Neuronal stem cell (in vitro differentiated cells): ENCODE measurements at places on chromosomes 7 and 10.

DNA sequence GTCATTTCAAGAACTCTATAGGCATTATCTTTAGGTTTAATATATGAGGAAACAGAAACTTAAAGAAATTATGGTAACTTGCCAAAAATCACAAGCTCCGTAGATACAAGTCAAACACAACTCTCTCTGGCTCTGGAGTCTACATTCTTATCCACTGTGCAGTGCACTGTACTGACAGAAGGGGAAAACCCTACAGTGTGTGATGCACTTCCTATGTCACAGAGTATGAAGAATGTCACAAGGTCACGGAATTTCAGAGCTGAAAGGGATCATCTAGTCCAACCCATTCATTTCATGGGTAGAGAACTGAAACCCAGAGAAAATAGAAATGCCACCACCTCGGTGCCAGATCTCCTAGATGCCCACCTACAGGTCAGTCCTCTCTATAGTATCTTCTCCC is 86.1 kb downstream of the LRRTM3 start:
- no peaks in the 10 kb centered on the region for H3K4me1 ChIP-seq
- no peaks in the 10 kb centered on the region for H3K36me3 ChIP-seq
- no peak overlapping the region for H3K4me3 ChIP-seq
- H3K27me3 ChIP-seq: no peaks in the 10 kb centered on the region
- H3K27ac ChIP-seq: no peak overlapping the region

- no peak for DNase-seq
- H3K36me3 ChIP-seq: peaks cover 3% of the 10 kb centered on the region
- no peaks in the 10 kb centered on the region for H3K4me1 ChIP-seq
- H3K27ac ChIP-seq: no peak overlapping the region
These were observed 62.6 kb downstream of the ADK start for GRCh38 chr10:74213571-74214162.

GRCh38 chr10:30986053-30986555 is 45.6 kb downstream of the ZNF438 start:
- no peaks in the 10 kb centered on the region for H3K36me3 ChIP-seq
- H3K4me3 ChIP-seq: no peak overlapping the region
- no peaks in the 10 kb centered on the region for H3K27me3 ChIP-seq
- H3K27ac ChIP-seq: no peak overlapping the region
- H3K4me1 ChIP-seq: no peaks in the 10 kb centered on the region

DNA sequence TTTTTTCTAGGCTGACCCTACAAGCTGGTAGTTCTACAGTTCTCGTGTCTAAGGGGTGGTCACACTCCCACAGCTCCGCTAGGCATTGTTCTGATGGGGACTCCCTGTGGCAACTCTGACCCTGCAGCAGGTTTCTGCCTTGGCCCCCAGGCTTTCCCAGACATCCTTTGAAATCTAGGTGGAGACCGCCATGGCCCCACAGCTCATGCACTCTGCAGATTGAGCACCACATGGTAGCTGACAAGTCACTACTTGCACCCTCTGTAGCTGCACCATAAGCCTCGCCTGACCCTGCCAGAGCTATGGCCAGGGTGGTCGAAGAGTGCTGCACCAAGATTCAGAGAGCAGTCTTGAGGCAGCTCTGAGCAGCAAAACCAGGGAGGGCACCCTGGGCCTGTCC is 275.6 kb downstream of the LHFPL3 start:
- no peak for DNase-seq
- H3K27ac ChIP-seq: no peak overlapping the region
- H3K36me3 ChIP-seq: no peaks in the 10 kb centered on the region
- H3K4me1 ChIP-seq: no peaks in the 10 kb centered on the region
- no peaks in the 10 kb centered on the region for H3K27me3 ChIP-seq

DNA sequence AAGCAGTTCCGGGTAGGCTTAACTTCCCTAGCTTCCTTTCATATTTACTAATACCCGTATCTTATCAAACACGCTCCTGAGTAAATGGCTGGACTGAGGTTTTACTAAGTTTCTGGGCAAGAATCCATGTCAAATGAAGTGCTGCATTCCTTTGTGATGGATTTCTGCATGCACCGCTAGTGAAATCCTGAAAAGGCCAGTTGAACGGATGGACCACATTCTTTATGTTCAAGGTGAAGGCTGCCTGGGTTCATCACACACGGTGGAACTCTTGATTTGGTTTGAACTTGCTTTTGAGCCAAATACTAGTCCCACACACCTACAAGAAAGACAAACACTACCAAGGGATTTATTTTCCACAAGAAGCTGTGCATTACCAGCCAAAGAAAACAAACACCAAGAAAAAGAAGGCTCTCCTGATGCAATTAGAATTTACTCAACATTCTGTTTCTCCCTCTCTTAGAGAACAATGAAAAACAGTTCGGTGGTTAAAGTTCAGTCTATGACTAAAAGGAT is 255.0 kb upstream of the SEMA3C start:
- H3K27ac ChIP-seq: no peak overlapping the region
- H3K27me3 ChIP-seq: no peaks in the 10 kb centered on the region
- no peaks in the 10 kb centered on the region for H3K36me3 ChIP-seq
- DNase-seq: no peak
- no peak overlapping the region for H3K4me3 ChIP-seq

GRCh38 chr7:5237286-5237685 is 45.5 kb upstream of the SLC29A4 start:
- no peak overlapping the region for H3K4me3 ChIP-seq
- peaks cover 4% of the 10 kb centered on the region for H3K36me3 ChIP-seq
- DNase-seq: no peak
- no peak overlapping the region for H3K27ac ChIP-seq

GRCh38 chr10:114974625-114975024 is 36.6 kb downstream of the TRUB1 start:
- H3K27ac ChIP-seq: no peak overlapping the region
- no peak for DNase-seq
- H3K4me3 ChIP-seq: no peak overlapping the region
- no peaks in the 10 kb centered on the region for H3K27me3 ChIP-seq
- H3K4me1 ChIP-seq: peaks cover 4% of the 10 kb centered on the region

GRCh38 chr7:96122746-96123145 is 199.2 kb downstream of the SLC25A13 start:
- H3K27me3 ChIP-seq: no peaks in the 10 kb centered on the region
- H3K36me3 ChIP-seq: peaks cover 35% of the 10 kb centered on the region
- DNase-seq: no peak
- H3K4me1 ChIP-seq: peaks cover 5% of the 10 kb centered on the region
- H3K4me3 ChIP-seq: no peak overlapping the region
- no peak overlapping the region for H3K27ac ChIP-seq

DNA sequence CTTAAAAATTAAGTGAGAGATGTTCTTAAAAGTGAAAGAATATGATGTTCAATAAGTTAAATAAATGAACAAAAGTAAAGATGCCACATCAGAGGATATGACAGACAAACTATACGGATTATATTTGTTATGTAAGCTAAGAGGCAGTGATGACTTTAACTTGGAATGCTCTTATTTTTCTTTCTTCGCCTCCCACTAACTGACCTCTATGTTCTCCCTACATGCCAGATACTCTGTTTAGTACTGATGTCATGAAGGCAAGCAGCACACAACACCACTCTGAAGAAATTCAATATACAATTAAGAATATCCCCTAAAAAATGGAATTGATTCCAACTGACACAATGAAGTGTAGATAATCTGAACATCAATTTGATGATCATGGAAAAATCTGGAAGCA is 223.4 kb downstream of the DOCK4 start:
- no peaks in the 10 kb centered on the region for H3K4me1 ChIP-seq
- no peaks in the 10 kb centered on the region for H3K27me3 ChIP-seq
- no peak overlapping the region for H3K4me3 ChIP-seq
- peaks cover 50% of the 10 kb centered on the region for H3K36me3 ChIP-seq
- no peak for DNase-seq
- no peak overlapping the region for H3K27ac ChIP-seq

DNA sequence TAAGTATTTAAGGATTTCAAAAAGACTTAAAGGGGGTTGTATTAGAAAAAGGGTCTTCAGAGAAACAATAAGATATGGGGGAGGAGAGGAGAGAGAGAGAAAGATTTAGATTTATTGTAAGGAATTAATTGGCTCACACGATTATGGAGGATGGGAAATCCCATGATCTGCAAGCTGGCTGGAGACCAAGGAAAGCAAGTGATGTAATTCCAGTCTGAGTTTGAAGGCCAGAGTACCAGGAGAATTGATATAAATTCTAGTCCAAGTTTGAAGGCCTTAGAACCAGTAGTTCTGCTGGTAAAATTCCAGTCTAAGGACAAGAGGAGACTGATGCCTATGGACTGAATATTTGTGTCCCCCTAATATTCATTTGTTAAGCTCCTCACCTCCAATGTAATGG is 20.6 kb upstream of the SLC13A1 start:
- H3K4me3 ChIP-seq: no peak overlapping the region
- H3K36me3 ChIP-seq: no peaks in the 10 kb centered on the region
- no peak overlapping the region for H3K27ac ChIP-seq
- DNase-seq: no peak
- no peaks in the 10 kb centered on the region for H3K27me3 ChIP-seq
- no peaks in the 10 kb centered on the region for H3K4me1 ChIP-seq

GRCh38 chr7:100211342-100211780 is 8.4 kb upstream of the PVRIG start:
- no peak overlapping the region for H3K4me3 ChIP-seq
- no peak for DNase-seq
- no peaks in the 10 kb centered on the region for H3K27me3 ChIP-seq
- H3K36me3 ChIP-seq: no peaks in the 10 kb centered on the region
- peaks cover 2% of the 10 kb centered on the region for H3K4me1 ChIP-seq
